HFFc6 (cell line): ENCODE measurements at places on chromosomes 7 and 10.

DNA sequence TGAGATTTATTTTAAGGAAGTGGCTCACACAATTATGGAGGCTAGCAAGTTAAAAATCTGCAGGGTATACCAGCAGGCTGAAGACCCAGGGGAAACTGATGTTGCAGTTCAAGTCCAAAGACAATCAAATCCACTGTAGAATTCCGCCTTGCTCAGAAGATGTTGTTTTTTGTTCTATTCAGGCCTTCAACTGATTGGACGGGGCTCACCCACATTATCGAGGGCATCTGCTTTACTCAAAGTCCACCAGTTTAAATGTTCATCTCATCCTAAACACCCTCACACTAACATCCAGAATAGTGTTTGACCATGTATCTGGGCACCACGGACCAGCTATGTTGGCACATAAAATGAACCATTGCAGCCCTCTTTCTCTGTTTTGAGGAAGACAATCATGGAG lies 211.2 kb upstream of the GPR26 start:
- no peak for DNase-seq

DNA sequence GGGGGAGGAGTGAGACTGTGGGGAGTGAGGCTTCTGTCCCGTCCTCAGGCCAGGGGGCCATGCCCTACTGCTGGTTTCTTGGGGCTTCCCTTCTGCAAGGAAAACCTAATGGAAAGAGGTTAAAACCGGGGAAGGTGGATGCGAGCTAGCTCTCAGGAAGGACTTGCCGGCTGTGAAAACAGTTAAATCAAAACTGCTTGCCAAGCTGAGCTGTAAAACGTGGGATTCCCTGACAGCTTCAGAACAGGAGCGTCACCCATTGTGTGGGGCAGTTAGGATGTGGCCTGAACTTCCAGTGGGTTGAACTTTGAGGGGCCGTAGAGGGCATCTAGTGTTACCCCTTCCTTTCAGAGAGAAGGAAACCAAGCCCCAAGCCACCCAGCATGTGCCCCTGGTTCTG lies 13.1 kb downstream of the TSPAN15 start:
- DNase-seq, result no peak

GRCh38 chr7:19969859-19970493 lies 196.6 kb upstream of the TMEM196 start:
- DNase-seq, result no peak

DNA sequence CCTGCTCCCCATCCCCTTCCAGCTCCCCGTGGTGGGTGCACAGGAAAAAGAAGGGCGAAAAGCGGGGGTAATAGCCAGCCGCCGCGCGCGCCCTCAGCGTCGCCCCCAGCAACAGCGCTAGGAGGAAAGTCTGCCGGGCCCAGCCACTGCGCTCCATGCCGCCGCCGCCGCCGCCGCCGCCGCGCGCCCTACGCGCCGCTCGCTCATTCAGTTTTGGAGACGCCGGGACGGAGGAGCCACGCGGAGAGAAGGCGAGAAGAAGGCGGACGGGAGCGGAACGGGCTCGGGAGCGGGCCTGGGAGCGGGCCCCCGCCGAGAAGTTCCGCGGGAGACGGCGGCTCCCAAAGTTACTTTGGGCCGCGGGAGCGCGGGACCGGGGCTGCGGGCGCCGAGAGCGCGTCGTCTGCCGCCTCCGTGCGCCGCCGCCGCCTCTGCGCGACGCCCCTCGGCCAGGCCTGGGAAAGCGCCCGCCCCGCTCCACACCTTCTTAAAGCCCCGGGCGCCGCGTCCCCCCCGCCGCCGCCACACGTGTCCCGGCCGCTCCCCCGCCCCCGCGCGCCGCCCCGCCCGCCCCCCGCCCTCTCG lies at the start of gene RELN:
Gene RELN (minus strand): TSS at position 459 of the 585 bp plus-strand sequence. CDS start 302 bp downstream, at position 157.
- no peak for DNase-seq

DNA sequence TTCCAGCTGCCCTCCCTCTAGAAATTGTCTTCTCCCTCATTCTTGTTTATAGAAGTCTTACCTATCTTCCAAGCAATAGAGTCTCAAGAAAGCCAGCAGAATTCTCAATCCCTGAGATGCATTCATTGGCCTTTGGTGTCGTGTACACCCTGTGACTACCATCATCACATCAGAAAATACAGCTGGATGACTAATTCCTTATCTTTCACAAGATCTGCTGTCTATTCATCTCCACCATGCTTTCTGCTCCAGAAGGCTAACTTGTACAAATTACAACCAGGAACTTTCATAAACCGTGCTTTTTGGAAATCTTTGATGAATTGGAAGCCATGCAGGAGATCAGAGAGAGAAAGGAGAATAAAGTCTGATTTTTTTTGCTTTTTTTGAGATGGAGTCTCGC lies 1062.9 kb upstream of the GHITM start:
- DNase-seq, result no peak

- peak; percentile 55 for DNase-seq
These were observed 113.1 kb upstream of the IGFBP3 start for GRCh38 chr7:46034056-46034768.

GRCh38 chr7:20395104-20395503 lies 64.4 kb downstream of the ITGB8 start:
- DNase-seq, result no peak

GRCh38 chr10:1367938-1368841 lies 312.0 kb downstream of the WDR37 start:
- DNase-seq, result no peak

DNA sequence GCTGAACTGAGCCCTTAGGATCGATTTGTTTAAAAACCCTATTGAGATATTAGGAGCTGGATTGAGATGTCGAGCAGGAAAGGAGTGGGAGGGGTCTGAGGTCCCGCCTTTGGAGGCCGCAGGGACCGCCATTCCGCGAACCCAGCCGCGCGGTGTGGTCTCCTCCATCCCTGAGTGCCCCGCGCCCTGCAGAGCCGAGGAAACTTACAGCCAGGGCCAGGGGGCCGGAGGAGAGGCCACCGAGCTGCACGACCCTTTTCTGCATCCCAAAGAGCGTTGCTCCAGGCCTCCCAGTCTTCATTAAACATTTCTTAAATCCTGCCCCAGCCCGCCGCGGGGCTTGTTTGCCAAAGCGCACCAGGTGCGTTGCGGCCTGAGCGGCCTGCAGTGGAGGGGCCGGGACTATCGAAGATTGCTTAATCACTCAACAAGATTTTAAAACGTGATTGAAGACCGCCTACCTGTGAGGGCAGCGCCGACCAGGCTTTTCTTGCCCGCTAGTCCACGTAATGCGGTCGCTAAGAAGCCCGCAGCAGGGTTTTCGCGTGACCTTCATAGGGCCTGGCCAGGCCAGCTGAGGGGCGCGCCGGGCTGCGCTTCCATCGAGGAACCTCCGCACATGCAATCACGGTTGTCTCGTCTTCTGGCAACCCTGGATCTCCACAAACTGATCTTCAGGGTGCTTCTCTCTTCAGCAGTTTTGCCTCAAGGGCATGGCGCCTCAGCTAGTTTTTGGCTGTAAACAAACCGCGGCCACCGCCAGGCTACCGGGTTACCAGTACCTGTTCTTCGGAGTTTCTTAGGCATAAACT lies 2.0 kb upstream of the CTBP2 start:
- no peak for DNase-seq

GRCh38 chr10:97075961-97076525 lies 109.7 kb downstream of the SLIT1 start:
- no peak for DNase-seq

- peak; percentile 63 for DNase-seq
These were observed 33.4 kb downstream of the CDCA7L start for GRCh38 chr7:21912305-21912704.

DNA sequence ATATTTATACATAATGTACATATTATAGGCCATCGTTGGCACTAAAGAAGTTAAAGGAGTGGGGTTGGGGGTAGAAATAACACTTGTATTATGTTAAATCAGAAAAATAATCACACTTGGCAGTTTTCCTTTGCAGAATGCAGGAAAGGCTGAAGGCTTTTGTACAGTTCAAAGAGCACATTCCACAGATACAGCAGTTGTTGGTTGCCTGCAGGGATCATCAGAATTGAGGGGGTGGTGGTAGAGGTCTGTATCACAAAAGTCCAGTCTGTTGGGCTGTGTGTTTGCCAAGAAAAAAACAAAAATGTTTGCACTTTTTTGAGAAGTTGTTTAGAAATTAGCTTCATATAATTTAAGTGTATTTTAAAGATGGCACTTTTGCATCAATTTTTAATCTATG lies 231.8 kb upstream of the FOXP2 start:
- no peak for DNase-seq

GRCh38 chr7:10022957-10023356 lies 950.7 kb upstream of the PHF14 start:
- no peak for DNase-seq

DNA sequence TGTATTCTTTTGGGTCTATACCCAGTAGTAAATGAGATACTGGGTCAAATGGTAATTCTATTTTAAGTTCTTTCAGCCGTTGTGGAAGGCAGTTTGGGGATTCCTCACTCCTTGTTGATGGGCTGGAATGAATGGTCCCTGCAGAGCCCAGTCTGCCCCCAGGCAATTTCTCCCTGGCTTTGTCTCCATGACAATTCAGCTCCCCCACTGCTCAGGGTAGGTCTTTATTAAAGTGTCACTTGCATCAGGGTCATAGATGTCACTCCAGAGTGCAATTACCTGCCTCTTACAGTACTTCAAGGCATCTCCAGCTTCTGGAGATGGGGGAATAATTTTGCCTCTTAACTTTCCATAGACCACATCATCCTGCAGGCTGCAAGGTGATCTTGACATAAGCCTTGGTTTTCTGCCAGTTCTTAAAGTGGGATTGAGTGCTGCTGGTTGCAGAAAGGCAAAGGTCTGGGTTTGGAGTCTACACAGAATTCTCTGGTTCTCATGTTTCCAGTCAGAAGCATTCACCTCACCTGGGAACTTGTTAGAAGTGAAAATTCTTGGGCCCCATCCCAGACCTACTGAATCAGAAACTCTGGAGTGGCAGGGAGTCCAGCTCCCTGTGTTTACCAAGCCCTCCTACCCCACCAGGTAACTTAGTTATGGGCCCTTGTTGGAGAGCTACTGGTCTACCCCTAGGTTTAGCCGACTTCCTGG lies 442.4 kb downstream of the GALNT17 start:
- no peak for DNase-seq

DNA sequence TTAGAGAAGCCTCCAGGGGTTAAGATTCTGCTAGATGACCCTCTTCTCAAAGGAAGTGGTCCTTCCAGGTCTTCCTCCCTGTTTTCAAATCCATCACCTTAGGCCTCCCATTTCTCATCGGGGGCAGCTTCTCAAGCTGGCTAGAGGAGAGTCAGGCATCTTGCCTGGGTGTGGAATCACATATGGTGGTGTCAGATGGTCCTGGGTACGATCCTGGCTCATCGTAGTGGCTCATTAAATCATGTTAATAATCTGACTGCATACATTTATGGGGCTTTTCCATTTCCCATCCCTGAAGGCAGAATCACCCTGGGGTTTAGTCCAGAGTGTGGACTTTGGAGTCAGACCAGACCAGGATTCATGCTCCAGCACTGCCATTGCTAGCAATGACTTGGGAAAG lies 132.6 kb downstream of the RPS24 start:
- no peak for DNase-seq

DNA sequence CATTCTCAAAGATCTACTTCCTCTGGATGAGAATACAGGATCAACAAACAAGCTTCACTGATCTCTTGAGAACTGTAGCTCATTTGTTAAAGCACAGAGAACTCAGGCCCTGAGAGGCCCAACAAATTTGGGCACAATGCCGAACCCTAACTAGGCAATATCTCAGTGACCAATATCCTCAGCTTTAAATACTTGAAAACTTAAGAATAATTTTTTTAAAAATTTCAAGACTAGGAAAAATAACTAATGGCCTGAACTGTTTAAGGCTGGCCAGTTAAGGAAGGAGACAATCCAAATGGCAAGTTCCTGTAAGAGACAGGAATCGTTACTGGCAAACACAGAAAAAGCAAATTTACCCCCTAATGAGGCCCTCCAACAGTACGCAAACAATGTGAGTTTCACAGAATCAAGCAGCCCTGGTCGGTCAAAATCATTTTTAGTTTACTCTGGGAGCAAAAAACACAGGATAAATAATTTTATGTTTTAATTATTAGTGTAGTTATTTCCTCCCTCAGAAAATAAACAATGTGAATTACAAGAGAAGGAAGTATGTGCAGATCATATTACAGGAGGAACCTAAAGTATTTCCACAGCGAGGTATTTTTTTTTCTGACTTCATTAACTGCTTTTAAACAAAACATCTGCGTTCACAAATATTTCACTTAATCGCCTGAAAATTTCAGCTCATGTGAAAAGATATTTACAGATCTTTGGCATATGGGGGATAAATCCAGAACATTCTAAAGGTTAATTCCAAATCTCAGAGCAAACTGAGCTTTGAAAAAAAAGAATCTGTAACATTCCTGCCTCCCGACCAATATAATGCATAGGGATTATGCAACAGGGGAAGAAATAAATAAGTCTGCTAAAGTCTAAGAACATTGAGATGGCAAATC lies 39.5 kb downstream of the NT5C2 start:
- peak; percentile 8 for DNase-seq

DNA sequence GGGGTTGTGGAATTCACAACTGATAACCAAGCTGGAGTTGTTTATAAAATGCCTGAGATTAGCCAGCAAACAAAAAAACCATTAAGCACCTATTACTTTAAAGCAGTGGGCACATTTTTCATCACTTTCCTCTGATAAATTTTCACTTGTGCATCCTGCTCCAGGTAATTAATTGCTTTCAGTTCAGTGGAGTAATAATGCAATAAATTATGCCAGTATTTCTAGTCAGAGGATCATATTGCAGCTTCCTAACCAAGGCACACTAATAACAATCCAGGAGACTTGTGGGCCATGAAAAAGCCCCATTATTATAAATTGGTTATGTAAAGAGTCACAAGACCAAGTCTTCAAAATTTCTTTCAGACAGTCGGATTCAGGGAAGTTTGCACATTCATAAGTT lies 193.2 kb downstream of the LRMDA start:
- no peak for DNase-seq

DNA sequence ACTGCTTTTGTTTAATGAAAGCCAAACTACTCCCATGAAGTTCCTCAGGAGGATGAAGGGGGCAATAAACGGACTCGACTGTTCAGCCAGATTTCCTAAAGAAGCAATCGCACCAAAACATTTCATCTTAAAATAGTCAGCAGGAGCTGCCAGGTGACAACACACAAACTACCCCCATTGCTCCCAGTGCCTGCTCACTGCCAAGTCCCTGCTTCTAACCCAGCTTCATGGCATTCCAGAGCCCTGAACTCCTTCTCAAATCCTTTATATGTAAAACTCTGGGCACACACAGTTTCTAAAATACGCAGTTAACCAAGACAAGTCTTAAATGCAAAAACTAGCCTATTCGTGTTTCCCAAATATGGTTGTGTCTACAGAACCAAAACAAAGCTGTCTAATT lies 110.0 kb downstream of the SORBS1 start:
- no peak for DNase-seq

- no peak for DNase-seq
These were observed 523.0 kb upstream of the ANKRD30A start for GRCh38 chr10:36602374-36602773.

GRCh38 chr7:141619745-141620144 lies 68.5 kb downstream of the AGK start:
- DNase-seq, result no peak

- DNase-seq, result no peak
These were observed 158.6 kb downstream of the GRK5 start for GRCh38 chr10:119365773-119366599.

DNA sequence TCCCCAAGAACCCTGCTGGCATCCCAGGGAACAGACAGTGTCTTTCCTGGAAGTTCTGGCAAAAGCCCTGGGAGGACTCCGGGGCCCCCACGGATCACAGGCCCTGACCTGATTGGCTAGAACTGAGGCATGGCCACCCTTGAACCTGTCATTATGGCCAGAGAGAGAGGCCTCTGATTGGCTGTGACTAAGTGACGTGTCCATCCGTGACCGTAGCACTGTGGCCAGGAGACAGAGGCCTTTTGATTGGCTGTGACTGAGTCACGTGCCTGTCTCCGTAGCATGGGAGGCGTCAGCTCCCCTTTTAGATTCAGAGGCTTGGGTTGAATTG lies 163.8 kb downstream of the RGS10 start:
- no peak for DNase-seq
